ENCODE measurements at places on chromosomes 3 and 15. TPM values are rescaled to one million over a fixed set of nuclear protein-coding genes. Genes with fewer than 3 reads are reported as not detected.

Gene LDHAL6B
- not detected for polyA plus RNA-seq

Gene TMEM40
- polyA plus RNA-seq: not detected

DNA sequence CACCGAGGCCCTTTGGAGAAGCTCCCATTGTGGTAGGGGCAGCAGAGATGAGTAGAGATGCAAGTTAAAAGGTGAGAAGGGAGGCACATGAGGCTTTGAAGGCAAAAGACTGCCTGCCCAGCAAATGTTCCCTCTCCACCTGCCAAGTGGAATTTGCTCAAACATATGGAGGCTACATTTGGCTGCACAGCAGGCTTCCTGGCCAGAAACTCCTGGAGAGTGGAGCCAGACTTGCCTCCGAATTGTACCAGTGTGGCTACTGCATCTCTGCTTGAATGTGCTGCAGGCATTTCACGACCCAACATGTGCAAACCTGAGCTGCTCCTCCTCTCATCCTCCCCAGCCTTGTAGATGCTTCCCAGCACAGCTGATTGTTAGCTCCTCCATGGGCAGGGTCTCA is 229.2 kb downstream of the ZNF621 start:
- H3K4me1 ChIP-seq: no peaks in the 10 kb centered on the region
- no peak overlapping the region for H3K4me3 ChIP-seq
- H3K36me3 ChIP-seq: no peaks in the 10 kb centered on the region
- no peak overlapping the region for H3K27ac ChIP-seq
- no peak for DNase-seq

DNA sequence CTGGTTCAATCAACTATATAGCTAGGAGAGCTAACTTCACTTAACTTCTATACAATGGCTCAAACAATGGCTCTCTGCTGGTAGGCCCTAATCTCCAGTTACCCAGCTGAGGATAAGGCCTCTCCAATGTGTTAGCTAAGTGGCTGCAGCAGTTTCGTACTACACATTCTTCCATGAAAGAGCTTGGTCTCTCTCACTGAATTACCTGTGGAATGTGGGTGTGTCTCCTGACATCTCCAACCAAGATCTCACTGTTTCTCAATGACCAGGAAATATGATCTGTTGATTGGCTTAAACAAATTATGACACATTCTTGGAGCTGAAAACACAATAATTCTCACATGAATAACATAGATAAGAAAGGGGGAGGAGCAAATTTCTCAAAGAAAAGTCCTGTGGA is 169.8 kb upstream of the ROBO1 start:
- no peaks in the 10 kb centered on the region for H3K36me3 ChIP-seq
- H3K27me3 ChIP-seq: no peaks in the 10 kb centered on the region
- no peak overlapping the region for H3K27ac ChIP-seq

DNA sequence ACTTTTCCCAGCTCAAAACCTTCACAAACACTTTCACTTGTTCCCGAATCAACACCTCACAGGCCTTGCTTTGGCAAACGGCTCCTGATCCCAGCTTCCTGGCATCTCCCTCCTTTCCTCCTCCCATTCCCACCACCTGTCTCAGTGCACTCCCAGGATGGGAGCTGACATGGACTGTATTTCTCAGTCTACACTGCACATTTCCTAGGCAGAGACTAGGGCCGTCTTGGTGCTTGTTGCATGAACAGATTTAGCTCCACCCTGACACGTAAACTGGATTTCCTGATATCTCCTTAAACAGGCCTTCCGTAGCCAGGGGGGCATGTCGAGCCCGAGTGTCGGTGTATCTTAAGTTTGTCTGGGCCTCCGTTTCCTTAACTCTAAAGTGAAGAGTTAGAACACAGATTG is 790 bp upstream of the WHAMM start:
- DNase-seq: no peak
- H3K36me3 ChIP-seq: no peaks in the 10 kb centered on the region
- peaks cover 27% of the 10 kb centered on the region for H3K4me1 ChIP-seq
- peak overlapping the region; percentile 91 for H3K27ac ChIP-seq
- peak overlapping the region; percentile 68 for H3K4me3 ChIP-seq

Gene MESD
- 35.5 TPM for polyA plus RNA-seq

Gene P2RY1
- not detected for polyA plus RNA-seq

- H3K27ac ChIP-seq: no peak overlapping the region
- no peaks in the 10 kb centered on the region for H3K36me3 ChIP-seq
- no peak for DNase-seq
- H3K4me1 ChIP-seq: no peaks in the 10 kb centered on the region
- peaks cover 13% of the 10 kb centered on the region for H3K27me3 ChIP-seq
- no peak overlapping the region for H3K4me3 ChIP-seq
Observed at GRCh38 chr15:89492111-89492641, 4.2 kb downstream of the RHCG start.

- DNase-seq: no peak
- H3K27me3 ChIP-seq: no peaks in the 10 kb centered on the region
- H3K4me3 ChIP-seq: no peak overlapping the region
- H3K36me3 ChIP-seq: no peaks in the 10 kb centered on the region
- no peak overlapping the region for H3K27ac ChIP-seq
Observed at GRCh38 chr3:64917914-64918453, 230.2 kb upstream of the ADAMTS9 start.

Gene GOLGA8G
- polyA plus RNA-seq: not detected

Gene FBXW12
- not detected for polyA plus RNA-seq

Gene TAGLN3
- polyA plus RNA-seq: not detected

Gene RFT1
- polyA plus RNA-seq: 31.3 TPM

- DNase-seq: no peak
- H3K27me3 ChIP-seq: no peaks in the 10 kb centered on the region
- H3K36me3 ChIP-seq: peaks cover 5% of the 10 kb centered on the region
- H3K27ac ChIP-seq: no peak overlapping the region
Observed at GRCh38 chr3:183830187-183830586, 4.8 kb upstream of the MAP6D1 start.

Gene RNF111
- 14.8 TPM for polyA plus RNA-seq

Gene TRPM1
- polyA plus RNA-seq: 0.03 TPM

Measured in CD8-positive, alpha-beta memory T cell (primary cell).